ENCODE measurements at places on chromosomes 4 and X.
A peak's percentile ranks its signal among the peaks of the same experiment; 100 is the strongest.

GRCh38 chr4:54708339-54709279 lies 50.9 kb downstream of the KIT start:
- no peak for DNase-seq

- peak; percentile 87 for DNase-seq
Observed at GRCh38 chr4:73573794-73574528, 46.3 kb downstream of the RASSF6 start.

DNA sequence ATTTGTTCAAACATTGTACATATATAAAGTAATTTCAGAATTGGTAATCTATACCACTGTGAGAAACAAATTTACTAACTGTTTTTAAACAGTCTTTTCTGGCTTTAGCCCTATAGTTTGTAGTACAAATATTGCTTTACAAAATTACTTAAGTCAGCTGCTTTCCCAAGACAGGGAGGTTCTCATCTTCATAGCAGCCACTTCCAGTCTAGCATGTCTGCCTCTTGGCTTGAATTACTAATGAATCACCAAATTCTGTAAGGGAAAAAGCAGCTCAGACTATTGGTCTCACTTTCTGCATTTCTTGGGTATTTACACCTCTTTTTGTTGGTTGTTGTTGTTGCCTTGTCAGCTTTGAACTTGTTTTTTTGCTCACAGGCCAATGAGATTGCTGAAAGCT lies 187.2 kb downstream of the NPFFR2 start:
- DNase-seq: no peak

DNA sequence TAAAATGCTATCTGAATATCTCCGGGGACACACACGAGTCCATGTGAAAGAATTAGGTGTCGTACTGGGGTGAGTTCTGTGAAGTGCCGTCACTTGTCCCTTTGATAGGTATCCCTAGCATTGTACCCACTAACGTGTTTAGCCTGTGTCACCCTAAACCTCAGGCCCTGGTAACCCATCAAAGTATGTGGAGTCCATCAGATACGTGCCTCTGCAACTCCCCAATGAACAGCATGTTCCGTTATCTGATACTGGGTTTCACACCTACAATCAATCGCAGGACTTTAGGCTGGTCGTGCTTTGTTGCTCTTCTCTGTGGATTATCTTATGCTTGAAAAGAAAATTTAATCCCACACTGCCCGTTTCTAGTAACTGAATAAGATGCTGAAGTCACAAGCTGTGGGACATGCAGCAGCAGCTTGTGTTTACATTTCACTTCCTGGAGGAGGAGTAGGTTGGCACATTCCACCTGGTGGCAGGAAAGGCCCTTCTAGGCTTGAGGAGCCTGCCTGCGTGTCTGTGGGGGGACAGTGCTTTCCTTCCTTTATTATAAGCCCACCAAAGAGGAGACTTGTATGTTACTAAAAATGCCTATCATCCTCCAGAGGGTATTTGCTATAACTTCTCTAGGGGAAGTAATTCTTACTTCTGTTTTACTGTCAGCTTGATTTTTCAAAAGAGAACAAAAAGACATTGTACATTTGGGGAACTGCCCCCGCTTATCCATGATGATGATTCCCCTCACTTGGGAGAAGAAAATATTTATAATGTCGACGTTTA lies 127.2 kb downstream of the FNIP2 start:
- no peak for DNase-seq

- no peak for DNase-seq
Observed at GRCh38 chr4:124591637-124592036, 120.9 kb downstream of the ANKRD50 start.
